ENCODE measurements at places on chromosomes 4 and X. TPM values are rescaled to one million over a fixed set of nuclear protein-coding genes. Genes with fewer than 3 reads are reported as not detected.

P2RY4 gene
- 0.84 TPM for total RNA-seq

MED12 gene
- 60.3 TPM for total RNA-seq

PRDM5 gene
- 28.6 TPM for total RNA-seq

NXT2 gene
- 6.9 TPM for total RNA-seq

MAGEA8 gene
- not detected for total RNA-seq

LDB2 gene
- 52.0 TPM for total RNA-seq

SULT1E1 gene
- total RNA-seq, result not detected

WNK3 gene
- total RNA-seq, result 2.1 TPM

UGT2B17 gene
- total RNA-seq, result not detected

SLC49A3 gene
- total RNA-seq, result 15.7 TPM

GC gene
- total RNA-seq, result not detected

CYLC1 gene
- not detected for total RNA-seq

FRAS1 gene
- total RNA-seq, result 3.9 TPM
